IMR-90 (cell line): ENCODE measurements at places on chromosomes 16 and 17. TPM values are rescaled to one million over a fixed set of nuclear protein-coding genes. Genes with fewer than 3 reads are reported as not detected.

DNA sequence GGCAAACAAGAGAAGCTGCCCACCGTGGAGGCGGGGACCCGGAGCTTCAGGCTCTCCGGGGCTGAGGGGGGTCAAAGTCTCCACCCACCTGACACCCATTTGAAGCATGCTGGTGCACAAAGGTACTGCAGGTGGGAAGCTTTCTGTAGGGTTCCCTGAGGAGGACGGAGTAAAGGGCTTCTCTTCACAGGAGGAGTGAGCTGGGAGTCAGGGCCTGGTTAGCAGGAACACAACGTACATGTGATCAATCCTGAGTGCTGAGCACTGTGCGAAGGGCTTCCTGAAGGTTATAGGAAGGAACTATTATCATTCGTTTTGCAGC lies 252.9 kb upstream of the RPL38 start:
- no peak for DNase-seq

DNA sequence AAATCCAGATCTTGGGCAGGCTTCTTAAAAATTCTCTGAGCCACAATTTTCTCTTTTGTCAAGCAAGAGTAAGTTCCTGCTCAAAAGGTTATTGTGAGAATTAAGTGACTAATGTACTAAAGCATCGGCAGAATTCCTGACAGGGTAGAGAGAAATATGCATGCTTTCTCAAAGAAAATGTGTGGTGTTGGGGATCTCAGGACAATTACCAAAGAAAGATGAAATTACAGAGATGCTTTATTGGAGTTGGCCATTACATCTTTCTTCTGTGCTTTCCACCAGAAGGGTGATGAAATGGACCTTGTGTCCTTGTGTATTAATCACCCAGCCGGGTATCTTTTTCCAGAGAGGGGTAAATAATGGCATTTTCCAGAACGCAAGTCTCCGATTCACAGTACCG lies 1.7 kb upstream of the USP43 start:
- DNase-seq = no peak

Gene CD300LB
- not detected in 2 replicates for total RNA-seq

Gene MYLK3
- under 0.01 TPM in 2 replicates for total RNA-seq

Gene ATP2A3
- total RNA-seq = 0.18 and 0.28 TPM in 2 replicates

Gene OTOA
- not detected in 2 replicates for total RNA-seq
